ENCODE measurements at places on chromosomes 3 and 15. TPM values are rescaled to one million over a fixed set of nuclear protein-coding genes. Genes with fewer than 3 reads are reported as not detected.

The MELTF gene
- 1.9 TPM for polyA plus RNA-seq

The ZNF774 gene
- polyA plus RNA-seq = 0.80 TPM

The LTF gene
- polyA plus RNA-seq = 0.98 TPM

The CKMT1A gene
- polyA plus RNA-seq = 52.5 TPM

The SUCLG2 gene
- polyA plus RNA-seq = 21.1 TPM

Data from esophagus (tissue), 2 donors.